CD4-positive, alpha-beta T cell treated with Interleukin-10 for 1 hour (primary cell): ENCODE measurements at places on chromosomes 13 and 19.

DNA sequence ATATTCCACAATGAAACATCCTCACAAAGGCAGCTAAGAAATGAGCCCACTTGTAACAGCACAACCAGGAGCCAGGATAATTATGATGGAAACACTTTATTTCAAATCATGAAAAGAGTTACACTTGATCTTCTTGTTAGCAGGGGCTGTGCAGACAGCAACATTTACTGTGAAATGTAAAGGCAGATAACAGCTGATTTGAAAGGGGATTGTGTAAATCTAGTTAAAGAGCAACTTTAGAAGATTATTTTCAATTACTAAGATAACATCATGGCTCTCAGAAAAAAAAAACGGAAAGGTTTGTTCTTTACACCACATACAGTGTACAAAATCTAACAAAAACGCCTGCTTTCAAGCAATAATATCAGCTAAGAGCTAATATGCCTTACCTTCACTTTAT is 22.4 kb downstream of the ENOX1 start:
- no peak for DNase-seq

DNA sequence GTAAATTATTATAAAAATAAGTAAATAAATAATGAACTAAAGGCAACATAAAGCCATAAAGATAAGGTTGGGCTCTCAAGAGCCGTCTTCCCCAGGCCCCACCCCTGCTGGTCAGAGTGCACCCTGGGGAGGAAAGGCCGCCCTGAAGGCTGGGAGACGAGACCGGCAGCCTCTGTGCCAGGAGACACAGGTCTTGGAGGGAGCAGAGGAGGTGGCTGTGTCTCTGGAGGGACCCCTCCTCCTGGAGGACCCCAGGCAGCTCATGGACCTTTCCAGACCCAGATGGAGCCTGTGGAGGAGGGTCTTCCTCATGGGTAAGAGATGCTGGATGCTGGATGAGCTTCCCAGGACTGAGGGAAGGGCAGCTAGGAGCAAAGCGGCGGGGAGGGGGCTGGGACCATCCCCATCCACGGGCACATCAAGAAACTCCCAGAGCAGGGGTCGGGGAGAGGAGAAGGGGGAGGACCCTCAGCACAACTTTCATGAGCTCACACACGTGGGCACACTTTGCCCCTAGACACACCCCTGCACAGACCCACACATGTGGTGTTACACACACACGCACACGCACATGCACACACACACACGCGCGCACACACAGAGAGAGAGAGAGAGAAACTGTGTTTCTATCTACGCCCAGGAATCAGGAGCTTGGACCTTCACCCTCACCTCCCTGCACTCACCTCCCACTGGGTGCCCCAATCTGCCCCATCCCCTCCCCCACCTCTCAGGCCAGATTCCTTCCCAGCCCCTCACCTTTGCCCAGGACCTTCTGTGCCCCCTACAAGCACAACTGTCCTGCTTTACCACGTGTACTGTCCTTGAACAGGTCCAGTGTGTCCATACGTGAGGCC is at the start of gene CEACAM18:
TSS of gene CEACAM18 (plus strand) at position 159 of the 854 bp plus-strand sequence.
- DNase-seq = no peak

GRCh38 chr13:48404952-48405351 is 8.0 kb downstream of the LPAR6 start:
- no peak for DNase-seq

GRCh38 chr13:36973621-36974295 is 25.4 kb downstream of the ALG5 start:
- DNase-seq = no peak

GRCh38 chr13:31088826-31089420 is 72.8 kb downstream of the HSPH1 start:
- DNase-seq = no peak

DNA sequence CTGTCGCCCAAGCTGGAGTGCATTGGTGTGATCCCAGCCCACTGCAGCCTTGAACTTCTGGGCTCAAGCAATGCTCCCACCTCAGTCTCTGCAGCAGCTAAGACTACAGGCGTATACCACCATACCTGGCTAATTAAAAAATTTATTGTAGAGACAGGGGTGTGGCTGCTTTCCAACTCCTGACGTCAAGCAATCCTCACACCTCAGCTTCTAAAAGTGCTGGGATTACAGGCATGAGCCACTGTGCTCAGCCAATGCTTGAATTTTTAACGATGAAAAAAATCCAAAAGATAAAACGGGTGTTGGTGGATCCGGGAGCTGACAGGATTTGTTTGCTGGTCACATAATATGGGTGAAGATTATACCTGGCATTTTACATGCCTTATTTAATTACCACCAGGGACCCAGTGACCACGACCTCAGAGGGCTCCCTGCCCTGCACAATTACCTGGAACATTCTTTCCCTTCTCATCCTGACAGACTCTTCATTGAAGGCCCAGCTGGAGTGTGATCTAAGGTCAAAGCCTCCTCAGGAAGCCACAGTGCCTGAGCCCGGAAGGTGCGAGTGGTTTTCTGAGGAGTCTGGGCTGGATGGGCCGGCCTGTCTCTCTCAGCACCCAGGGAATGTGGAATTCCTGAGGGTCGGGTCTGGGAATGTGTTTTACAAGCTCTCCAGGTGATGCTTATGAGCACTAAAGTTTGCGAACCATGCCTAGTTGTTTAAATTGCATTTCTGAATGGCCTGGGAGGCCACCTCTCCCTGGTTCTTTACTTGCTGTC is 193.3 kb downstream of the USP12 start:
- no peak for DNase-seq

GRCh38 chr13:21516805-21517204 is 57.7 kb upstream of the ZDHHC20 start:
- no peak for DNase-seq

- no peak for DNase-seq
Measured at GRCh38 chr13:73590795-73591194, 532.0 kb downstream of the KLF5 start.

DNA sequence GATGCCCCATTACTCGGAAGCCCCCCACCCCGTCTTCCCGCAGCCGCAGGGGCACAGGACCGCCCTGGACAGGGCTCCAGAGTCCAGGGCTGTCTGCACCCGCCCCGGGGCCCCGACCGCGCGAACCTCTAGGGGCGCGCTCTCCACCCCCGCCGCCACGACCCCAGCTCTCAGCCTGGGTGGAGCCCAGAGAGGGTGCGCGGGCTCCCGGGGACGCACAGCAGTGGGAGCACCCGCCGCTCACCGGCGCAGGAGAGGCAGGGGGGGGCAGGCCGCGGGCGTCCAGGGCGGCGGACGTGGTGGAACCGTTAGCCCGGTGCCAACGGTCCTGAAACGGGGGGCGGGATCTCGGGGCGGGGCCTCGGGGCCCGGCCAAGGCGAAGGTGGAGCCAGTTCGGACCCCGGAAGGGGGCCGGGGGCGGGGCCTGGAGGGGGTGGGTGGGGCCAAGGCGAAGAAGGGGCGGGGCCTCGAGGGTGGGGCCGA is at the start of gene ATP8B3:
TSS of gene ATP8B3 (minus strand) at position 335 of the 484 bp plus-strand sequence. CDS start 540 bp downstream, outside the sequence.
- DNase-seq = peak; percentile 87

DNA sequence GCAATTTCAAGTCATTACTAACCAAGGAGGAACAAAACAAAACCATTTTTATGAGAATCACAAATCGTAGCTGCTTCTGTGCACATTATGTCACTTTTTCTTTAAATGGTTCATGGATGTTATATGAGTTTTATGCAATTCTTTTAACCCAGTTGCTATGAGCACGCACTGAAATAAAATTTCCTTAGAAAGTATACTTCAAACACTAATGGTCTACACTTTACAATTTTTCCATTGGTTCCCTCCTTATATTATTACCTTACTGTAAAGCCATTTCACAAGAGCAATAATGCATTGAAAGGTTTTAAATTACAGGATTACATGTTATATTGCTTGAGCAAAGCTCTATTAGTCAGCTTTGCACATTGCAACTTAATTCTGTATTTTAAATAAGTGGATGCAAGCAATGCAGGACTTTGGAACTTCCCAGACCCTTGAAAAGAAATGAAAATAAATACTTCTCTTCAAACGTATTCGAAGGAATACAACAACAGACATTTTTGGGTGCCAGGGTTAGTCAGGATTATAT is 318.7 kb downstream of the PCDH9 start:
- DNase-seq = no peak

DNA sequence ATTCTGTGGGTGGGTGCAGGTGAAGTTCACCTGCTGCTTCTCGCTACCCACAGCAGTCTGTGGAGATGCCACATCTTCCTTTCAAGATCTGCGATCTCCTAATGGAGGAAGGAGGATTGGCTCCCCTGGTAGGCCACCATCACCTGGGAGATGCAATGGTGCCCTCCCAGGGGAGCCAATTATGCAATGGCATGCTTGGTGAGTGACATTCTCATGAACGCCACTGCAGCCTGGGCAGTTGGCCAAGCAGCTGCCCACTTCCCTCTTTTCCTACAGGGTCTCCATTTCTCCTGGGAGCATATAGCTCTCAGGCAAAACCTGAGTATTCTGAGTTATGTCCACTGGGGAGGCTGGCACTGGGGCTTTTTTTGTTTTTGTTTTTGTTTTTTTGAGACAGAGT is 83.5 kb upstream of the KCTD15 start:
- no peak for DNase-seq

GRCh38 chr13:26558074-26558805 is 757 bp downstream of the WASF3 start:
- no peak for DNase-seq

DNA sequence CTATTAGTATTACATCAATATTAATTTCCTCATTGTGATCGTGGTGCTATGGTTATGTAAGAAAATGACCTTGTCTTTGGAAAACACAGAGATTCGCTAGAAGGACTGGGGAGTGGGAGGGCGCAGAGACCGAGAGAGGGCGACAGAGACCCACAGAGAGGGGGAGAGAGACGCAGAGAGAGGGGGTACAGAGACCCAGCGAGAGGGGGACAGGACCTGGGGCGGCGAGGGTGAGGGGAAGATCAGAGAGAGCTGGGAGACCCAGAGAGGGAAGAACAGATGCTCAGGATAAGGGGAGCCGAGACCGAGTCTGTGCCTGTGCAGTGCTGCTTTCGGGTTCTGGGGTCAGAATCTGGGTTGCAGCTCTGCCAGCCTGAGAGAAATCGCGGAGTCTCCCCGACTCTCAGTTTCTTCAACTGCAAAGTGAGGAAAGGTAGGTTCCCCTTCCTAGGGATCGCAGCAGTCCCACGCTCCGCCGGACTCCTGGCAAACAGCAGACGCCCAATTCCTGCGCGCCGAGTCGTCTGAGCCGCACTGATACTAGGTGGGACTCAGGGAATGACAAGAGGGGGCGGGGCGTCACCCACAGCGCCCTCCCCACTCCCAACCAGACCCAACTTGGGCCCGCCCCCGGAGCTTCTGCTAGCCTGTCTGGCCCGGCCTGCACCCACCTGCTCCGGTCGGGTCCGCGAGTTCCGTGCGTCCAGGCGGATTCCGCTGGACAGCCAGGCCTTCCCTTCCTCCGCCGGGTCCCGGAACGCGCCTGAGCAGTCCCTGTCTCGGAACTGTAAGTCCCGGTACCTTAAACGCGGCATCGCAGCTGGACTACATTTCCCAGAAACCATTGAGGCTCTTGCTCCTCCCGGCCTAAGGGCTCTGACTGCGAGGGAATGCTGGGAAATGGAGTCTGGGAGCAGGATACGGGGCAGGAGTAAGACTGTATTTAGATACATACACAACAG is 15.3 kb downstream of the IZUMO2 start:
- peak; percentile 78 for DNase-seq

GRCh38 chr19:17772172-17772571 is 20.9 kb downstream of the FCHO1 start:
- DNase-seq = no peak

GRCh38 chr19:53873773-53874605 is 6.3 kb downstream of the MYADM start:
- DNase-seq = peak; percentile 49

- DNase-seq = no peak
Measured at GRCh38 chr13:104408733-104409132, 1342.5 kb upstream of the SLC10A2 start.

DNA sequence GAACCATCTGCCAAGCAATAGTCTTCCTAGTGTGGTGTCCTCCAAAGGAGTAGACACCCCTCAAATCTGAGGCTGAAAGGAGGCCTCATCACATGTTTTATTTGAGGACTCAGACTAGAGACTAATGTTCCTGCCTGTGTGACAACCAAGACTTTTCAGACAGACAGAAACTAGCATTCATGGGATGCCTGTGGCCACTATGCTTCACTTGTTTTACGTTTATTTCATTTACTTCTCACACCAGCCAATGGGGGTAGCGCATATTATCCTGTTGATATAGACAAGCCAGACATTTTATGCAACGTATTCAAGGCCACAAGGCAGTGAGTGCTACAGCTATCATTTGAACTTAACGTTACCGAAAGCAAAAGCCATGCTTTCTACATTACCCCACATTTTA is 391.7 kb upstream of the HTR2A start:
- DNase-seq = no peak

- DNase-seq = no peak
Measured at GRCh38 chr13:51772781-51773180, 31.2 kb downstream of the DHRS12 start.

GRCh38 chr19:17088552-17088951 is 13.0 kb downstream of the MYO9B start:
- no peak for DNase-seq

GRCh38 chr19:28466107-28467045 is 746.6 kb downstream of the UQCRFS1 start:
- DNase-seq = peak; percentile 48

GRCh38 chr19:53977991-53978731 is 13.3 kb upstream of the CACNG6 start:
- peak; percentile 51 for DNase-seq

DNA sequence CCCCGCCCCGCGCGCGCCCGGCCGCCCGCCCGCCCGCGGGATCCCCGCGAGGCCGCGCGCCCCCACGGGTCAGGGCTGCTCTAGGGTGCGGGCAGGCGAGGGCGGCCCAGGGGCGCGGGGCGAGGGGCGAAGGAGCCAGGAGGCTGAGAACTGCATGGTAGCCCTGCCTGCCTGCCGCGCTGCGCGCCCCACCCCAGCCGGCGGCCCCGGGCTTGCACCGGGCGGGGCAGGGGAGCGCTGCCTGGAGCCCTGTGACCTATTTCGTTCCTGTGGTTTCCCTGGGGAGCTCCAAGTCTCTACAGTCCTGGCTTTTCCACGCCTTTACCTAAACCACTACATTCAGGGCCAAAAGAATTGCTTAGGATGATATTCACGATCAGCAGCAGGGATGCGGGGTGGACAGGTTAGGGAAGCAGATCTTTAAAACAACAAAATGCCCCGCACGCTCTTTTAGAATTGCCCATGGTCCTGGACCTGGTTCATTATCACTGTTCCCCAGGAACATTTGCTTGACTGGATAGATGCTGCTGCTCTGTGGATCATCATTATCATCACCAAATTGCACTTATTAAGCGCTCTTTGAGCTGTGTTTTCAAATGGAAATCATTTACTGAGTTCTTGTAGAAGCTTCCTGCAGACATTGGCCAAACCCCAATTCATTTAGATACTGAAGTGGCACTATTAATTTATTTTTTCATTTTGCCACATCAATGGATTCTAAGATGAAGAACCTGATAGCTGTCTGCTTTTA is 421 bp upstream of the GPR12 start:
- DNase-seq = no peak

- DNase-seq = no peak
Measured at GRCh38 chr13:103022336-103022735, 43.9 kb downstream of the SLC10A2 start.

- DNase-seq = no peak
Measured at GRCh38 chr19:928471-929202, 2.8 kb downstream of the ARID3A start.
